Activated naive CD8-positive, alpha-beta T cell treated with anti-CD3 and anti-CD28 coated beads, Interleukin-2, amount 10 ng/mL, durations not matched to agents 7 days and 5 days (primary cell): ENCODE measurements at places on chromosomes 1 and 21. TPM values are rescaled to one million over a fixed set of nuclear protein-coding genes. Genes with fewer than 3 reads are reported as not detected.
A peak's percentile ranks its signal among the peaks of the same experiment; 100 is the strongest.

GRCh38 chr1:161439280-161440232, 65.7 kb upstream of the FCGR2A start:
- DNase-seq, result peak; percentile 65

DNA sequence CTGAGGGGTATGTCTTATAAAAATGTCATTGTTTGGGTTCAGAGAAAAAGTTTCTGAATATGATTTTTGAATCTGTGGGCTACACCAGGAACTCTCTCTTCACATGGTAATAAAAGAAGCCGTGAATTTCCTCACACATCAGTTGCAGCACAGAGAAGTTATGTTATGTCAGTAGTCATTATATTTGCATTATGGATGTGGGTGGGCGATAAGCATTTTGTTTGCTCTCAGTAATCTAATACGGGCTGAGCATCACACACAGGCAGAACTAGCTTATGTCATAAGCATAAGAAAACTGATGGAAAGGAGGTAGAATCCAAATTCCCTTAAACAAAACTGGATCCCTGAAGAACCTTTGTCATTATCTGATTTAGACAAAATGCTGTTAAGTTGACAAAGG, 70.8 kb downstream of the PRDM2 start:
- DNase-seq, result no peak

GRCh38 chr1:71745326-71745725, 537.0 kb downstream of the NEGR1 start:
- DNase-seq, result no peak

DNA sequence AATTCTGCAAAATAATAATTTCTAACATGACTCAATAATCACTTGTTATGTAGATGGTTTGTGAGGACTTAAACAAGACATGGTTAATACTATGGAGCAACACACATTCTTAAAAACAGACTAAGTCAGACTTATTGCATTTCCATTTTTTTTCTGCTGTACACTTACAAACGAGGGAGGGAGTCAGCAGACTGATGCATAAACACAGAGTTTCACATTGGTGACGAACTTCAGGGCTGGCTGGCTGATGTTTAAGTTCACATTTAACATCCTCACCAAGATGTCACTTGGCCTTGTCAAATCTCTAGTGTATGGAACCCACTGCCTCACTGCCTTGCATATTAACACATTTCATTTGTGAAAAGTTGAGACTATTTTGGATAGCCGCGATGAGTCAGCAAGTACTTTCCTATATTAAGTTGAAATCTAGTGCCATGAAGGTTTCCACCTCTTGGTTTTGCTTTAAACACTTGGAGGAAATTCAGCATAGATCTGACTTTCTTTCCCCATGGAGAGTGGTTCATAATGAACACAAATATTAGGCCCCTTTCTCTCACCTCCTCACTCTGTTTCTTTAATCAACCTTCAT, 337.5 kb upstream of the RUNX1 start:
- DNase-seq, result no peak

- no peak for DNase-seq
These were observed 43.9 kb downstream of the NOS1AP start for GRCh38 chr1:162113419-162113818.

- DNase-seq, result no peak
These were observed 18.2 kb downstream of the TRPM2 start for GRCh38 chr21:44371596-44371995.

GRCh38 chr1:233647073-233647472, 33.2 kb downstream of the KCNK1 start:
- no peak for DNase-seq

- DNase-seq, result peak; percentile 69
These were observed 4.4 kb upstream of the BARHL2 start for GRCh38 chr1:90721210-90722194.

DNA sequence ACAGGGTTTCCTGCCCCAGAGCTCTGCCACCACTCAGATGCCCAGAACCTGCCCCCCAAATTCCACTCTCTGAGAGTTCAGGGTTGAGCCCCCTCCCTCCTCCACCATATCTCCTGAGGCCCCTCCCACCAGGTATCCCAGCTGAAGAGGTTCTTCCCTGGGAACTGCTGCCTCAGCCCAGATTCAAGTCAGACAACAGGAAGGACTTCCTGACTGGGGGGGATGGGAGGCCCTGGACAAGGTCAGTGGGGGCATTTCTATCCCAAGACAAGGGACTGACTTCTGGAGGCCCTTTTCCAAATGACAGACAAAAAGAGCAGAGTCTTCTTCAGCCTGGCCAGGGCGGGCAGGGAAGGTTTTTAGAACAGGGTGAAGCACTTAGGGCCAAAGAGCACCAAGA, 24.1 kb upstream of the TENT5B start:
- no peak for DNase-seq

DNA sequence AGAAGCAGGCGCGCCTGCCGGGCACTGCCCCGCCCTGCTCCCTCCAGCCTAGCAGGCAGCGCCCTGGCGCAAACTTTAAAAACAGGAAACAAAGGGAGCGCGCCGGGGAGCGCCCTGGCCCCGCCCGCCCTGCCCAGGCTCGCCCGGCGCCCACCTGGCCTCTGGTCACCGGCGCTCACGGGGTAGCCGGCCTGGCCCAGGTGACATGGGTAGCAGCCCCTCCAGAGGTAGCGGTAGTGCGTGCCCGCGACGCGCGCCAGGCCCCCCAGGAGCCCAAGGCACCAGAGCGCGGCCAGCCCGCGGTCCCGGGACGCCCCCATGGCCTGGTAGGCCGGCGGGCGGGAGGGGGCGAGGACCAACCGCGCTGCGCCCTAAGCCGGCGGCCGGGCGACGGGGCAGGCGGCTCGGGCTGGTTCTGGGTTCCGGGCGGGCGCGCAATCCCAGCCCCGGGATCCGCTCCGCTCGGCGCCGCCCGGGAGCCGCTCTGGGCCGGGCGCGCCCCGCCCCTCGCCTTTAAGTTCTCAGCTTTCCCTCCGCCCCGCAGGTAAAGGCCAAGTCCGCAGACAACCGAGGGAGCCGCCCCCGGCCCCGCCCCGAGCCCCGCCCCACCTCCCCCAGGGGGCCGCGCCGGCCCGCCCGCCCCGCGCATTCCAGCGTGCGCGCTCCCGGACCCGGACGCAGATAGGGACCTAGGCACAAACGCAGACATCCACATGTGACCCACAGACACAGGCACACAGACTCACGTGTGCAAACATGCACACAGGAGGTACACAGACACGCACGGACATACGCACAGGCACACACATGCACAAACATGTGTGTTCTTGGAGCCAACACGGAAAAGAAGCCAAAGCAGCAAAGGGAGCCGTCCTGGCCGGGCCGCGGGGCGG, 76.7 kb downstream of the ARHGEF16 start:
- DNase-seq, result peak; percentile 82

- no peak for DNase-seq
These were observed 81.0 kb upstream of the ETV3 start for GRCh38 chr1:157219182-157219581.

- DNase-seq, result peak; percentile 70
These were observed at the start of gene IL12RB2 for GRCh38 chr1:67307251-67308060. TSS of gene IL12RB2 (plus strand) at chr1:67307873. CDS start at chr1:67320369, 12,496 bp downstream.

DNA sequence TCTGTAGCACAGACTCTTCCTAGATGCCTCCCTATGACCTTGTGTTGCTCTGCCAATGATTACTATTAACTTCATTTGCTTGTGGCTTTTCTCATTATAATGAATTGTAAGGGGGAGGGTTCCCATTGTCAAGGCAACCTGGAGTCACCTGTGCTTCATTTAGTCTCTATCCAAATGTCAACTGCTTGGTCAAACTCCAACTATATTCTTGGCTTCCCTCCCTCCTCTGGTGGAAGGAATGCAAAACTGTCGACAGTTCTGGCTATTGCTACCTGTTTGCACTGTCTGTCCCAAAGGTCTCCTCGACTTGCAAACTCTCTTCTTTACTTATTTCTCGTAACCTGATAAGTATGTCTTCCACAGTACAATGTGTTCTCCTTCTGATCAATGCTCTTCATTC, 100.3 kb downstream of the CACNA1E start:
- no peak for DNase-seq

DNA sequence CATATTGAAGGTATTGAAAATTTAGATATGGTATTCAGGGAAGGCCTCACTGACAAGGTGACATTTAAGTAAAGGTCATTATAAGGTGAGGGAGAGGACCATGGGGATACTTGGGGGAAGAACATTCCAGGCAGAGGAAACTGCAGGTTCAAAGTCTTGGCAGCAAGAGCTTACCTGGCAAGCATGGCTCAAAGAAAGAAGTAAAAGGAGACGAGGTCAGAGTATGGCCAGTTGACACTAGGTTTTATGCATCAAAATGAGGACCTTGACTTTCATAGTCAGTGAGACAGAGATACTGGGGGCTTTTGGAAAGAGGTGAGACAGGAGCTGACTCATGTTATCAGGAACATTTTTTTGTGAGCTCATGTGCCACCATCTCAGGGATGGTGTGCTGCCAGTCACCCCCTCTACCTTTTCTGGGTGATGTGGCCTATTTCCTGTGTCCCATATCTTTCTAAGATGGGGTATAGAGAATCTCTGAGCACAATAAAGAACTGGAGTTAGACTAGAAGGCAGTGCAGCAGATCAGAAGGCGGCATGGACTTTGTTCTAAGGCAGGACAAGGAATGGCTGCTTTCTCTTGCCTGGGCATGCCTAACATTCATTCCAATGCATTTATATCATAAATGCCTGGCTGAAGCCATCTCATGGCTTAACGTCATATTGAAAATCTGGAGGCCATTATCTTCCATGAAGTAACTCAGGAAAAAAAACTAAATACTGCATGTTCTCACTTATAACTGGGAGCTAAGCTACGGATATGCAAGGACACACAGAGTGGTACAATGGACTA, 406.7 kb downstream of the NTNG1 start:
- DNase-seq, result no peak

DNA sequence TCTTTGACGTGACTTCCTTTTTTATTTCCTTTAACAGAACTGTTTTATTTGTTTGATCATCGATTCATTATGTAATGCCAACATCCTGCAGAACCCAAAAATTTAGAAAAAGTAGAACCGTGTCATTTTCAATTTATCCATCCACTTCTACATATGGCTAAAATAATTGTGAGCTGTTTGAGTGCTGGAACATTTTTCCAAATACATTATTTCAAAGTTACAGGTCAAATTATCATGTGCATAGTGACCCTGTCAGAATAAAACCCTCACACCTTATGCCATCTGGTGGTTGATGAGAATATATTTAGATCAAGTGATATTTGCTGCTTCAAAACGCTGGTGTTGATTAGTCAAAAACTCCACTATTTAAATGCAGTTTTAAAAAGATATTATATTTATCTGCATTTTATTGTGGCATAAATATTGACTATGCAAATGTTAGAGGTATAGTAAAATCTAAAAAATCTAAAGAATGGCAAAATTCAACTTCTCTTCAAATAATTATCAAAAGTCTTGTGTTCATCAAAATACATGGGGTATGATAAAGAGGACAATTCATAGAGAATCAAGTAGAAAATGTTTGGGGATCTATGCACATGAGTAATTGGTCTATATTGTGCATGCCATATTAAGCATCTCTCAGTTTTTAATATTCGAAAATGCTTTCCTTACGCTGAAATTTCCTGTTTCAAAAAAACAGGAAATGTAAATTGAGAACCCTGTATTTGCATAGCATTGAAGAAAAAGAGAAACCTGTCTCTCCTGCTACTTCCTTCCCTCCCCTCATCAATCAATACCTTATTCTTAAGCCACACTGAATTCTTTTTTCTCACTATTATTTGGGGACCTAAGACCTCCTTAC, 39.7 kb downstream of the UBE2U start:
- no peak for DNase-seq

GRCh38 chr1:53315456-53316423, 12.1 kb downstream of the LRP8 start:
- no peak for DNase-seq

- DNase-seq, result peak; percentile 41
These were observed 165.9 kb downstream of the SDCCAG8 start for GRCh38 chr1:243421784-243422183.

- DNase-seq, result no peak
These were observed 28.3 kb upstream of the EPHA8 start for GRCh38 chr1:22534951-22535350.

GRCh38 chr1:2545754-2546514, 10.2 kb upstream of the TNFRSF14 start:
- peak; percentile 91 for DNase-seq

DNA sequence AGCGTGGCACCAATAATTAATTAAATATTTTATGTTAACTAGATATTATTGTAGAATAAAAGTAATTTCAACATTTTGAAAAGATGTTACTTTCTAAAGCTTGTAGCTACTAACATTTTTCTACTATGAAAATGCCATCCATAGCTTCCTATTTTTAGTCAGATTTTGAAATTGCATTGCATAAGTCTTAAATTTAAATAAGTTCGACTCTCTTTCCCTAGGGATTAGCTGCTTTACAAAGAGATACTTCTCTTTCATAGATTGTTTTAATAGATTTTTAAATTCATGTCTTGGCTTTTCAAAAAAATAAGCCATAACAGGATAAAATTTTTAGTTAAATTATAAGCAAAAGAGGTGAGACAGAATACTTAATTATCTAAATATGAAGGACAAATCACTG, 1279.6 kb downstream of the KCNT2 start:
- DNase-seq, result no peak

DNA sequence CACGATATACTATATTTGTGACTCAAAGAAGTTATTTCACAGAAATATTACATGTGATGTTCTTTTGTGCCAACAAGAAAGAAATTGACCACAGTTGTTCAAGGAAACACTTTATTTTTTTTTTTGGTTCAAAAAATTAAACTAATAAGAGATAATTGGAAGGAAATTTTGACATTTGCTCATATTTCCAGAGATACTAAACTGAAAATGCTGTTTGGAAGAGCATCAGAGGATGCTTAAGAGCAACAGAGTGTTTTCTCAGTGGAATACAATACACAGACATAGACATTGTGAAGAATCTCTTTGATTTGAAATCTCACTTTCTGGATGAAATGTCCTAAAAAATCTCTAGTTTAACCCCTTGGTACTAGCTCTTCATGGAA, 760.4 kb upstream of the CXADR start:
- no peak for DNase-seq

GRCh38 chr1:5220421-5220820, 566.0 kb downstream of the AJAP1 start:
- DNase-seq, result no peak

Gene NDUFV3
- 27.1 TPM for total RNA-seq

Gene RGL1
- 2.7 TPM for total RNA-seq

Gene NMNAT2
- total RNA-seq, result not detected

Gene ATP6V1G3
- not detected for total RNA-seq

Gene COL8A2
- total RNA-seq, result 0.19 TPM

Gene HSD3B1
- not detected for total RNA-seq

Gene PLEKHN1
- total RNA-seq, result 4.8 TPM

Gene SPATA6
- 1.9 TPM for total RNA-seq

Gene FAM131C
- total RNA-seq, result 3.3 TPM

Gene FMOD
- not detected for total RNA-seq

Gene INTS7
- total RNA-seq, result 23.0 TPM

Gene FCRLB
- 0.97 TPM for total RNA-seq

Gene UTP11
- total RNA-seq, result 27.5 TPM

Gene SPATC1L
- 7.6 TPM for total RNA-seq
